ENCODE measurements at places on chromosomes 4 and X.

GRCh38 chr4:185421366-185422124 is 4.2 kb downstream of the UFSP2 start:
- no peak for DNase-seq

DNA sequence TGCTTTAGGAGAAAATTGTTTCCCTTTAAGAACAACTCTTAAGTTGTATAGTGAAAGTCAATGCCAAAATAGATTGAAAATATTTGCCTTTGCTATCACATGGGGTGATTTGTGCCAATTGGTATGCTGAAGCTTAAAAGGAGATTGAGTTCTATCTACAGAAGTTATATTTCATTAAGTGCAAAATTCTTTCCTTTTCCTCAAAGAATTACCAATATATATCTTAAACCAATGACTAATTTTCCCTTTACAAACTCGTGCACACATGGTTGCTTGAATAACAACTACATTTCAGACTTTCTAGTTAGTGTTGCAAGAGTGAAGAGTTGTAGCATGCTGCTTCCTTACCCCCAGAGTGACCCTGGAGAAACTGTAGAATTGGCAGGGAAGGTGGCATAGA is 990.0 kb upstream of the PABPC4L start:
- no peak for DNase-seq

DNA sequence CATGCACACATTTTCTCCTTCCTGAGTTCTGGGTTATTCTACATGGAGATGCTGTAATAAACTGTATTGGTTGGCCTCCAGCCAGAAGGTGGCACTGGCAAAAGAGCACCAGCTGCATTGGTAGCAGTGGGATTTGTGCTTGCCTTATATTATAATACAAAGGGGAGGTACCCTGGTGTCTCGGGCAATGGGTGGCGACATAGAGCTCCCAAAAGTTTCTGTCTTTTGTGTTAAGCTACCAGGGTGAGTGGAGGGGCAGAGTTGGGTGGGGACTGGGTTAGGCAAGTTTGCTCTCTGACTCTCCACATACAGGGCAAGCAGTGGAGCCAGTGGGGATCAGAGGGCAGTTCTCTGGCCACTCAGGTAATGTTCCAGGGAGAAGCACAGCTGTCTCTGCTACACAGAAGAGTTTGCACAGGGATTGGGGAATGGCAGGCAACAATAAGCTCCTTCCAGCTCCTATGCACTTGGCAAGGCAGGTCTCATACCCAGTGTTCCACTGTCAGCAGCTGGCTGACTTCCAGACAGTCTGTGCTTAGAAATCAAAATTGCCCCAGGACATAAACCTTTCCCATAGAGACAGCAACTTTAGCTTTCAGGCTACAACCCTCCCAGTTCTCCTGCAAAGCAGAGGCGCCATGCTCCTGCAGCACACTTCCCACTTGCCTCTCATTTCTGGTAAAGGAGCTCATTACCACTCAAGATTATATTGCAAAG is 463.9 kb upstream of the PCDH7 start:
- no peak for DNase-seq

DNA sequence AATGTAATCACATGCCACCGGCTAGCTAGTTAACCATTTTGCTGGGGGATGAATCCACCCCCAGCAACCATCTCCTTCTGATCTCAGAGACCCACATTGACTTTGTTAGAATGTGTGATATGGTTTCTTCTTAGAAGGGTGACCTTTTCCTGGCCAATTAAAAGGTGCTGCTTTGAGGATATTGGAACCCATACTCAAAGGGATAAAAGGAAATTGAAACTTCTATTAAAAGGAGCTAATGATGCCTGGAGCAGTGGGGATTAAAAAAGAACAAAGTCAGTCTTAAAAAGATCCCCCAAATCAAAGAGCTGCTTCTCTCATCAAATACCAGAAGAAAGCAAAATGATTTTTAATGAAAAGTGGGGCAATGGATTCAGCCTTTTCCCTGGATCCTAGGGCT is 214.1 kb downstream of the SHROOM3 start:
- DNase-seq, result no peak

GRCh38 chr4:10441512-10441911 is 15.7 kb downstream of the ZNF518B start:
- no peak for DNase-seq

DNA sequence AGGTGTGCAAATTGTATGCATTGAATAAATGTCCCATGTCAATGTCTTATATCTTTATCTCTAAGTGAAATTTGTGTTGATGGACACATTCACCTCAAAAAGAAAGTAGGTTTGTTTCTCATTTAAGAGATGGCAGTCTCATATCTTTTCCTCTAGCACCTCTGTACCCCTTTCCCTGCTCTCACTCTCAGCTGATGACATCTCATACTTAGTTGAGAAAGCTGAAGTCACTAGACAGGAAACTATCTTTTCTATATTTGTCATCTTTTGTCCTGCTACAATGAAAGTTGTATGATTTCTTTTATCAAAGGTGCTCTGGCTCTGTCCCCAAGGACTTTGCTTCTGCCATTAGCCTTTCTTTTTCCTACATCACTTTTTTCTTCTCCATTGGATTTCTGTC is 84.0 kb upstream of the GRPR start:
- DNase-seq, result no peak

Measured in cerebellar nuclear complex (tissue), 1 donor.